ENCODE measurements at places on chromosomes 5 and 9.

DNA sequence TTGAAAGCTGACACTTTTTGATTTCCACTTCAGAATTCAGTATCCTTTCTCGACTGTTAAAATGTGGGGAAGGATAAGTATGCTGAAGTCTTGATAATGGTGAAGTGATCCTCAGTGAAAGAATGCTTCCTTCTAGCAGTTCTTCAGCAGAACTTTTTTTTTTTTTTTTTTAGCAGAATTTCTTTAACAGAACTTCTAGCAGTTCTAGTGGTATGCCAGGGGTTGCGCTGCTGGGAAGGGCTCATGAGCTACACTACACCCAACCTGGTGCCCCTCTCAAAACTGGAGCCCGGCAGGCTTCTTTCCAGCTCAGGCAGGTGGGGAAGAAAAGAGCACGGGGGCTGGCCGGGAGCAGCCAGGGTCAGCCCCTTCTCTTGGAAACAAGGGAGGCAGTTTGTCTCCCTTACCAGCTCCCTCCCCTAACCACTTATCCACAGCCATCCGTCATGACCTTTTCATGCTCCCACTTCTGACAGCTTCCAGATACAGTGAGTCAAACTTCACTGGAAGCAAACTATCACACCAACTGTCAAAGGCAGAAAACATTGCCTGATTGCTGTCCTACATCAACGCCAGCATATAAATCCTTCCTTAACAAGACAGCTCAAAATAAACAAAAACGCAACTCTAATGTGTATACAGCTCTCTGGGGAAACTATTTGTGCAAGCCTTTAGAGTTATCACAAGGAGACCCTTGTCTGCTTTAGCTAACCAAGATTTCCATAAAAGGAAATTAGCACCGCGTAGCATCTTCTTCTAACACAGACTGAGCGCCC, 211.5 kb downstream of the GAPVD1 start:
- peak; percentile 83 for DNase-seq

GRCh38 chr9:123556464-123557435, 200.8 kb downstream of the CRB2 start:
- DNase-seq = peak; percentile 48

GRCh38 chr5:6652025-6652424, 18.8 kb downstream of the SRD5A1 start:
- no peak for DNase-seq

GRCh38 chr9:129386812-129387177, 208.7 kb upstream of the IER5L start:
- no peak for DNase-seq

- DNase-seq = no peak
Observed at GRCh38 chr5:124154714-124155113, 591.7 kb downstream of the ZNF608 start.
